ENCODE measurements at places on chromosomes 16 and 17.
A peak's percentile ranks its signal among the peaks of the same experiment; 100 is the strongest.

- DNase-seq: no peak
Measured at GRCh38 chr17:933312-934073, 46.1 kb downstream of the NXN start.

DNA sequence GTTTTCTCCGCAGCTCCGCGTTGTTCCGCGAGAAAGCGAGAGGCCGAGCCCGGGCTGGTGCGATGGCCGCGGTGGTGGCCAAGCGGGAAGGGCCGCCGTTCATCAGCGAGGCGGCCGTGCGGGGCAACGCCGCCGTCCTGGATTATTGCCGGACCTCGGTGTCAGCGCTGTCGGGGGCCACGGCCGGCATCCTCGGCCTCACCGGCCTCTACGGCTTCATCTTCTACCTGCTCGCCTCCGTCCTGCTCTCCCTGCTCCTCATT, 404 bp downstream of the EMC6 start:
- DNase-seq: no peak

- DNase-seq: no peak
Measured at GRCh38 chr17:68595496-68595895, 5.7 kb downstream of the FAM20A start.

DNA sequence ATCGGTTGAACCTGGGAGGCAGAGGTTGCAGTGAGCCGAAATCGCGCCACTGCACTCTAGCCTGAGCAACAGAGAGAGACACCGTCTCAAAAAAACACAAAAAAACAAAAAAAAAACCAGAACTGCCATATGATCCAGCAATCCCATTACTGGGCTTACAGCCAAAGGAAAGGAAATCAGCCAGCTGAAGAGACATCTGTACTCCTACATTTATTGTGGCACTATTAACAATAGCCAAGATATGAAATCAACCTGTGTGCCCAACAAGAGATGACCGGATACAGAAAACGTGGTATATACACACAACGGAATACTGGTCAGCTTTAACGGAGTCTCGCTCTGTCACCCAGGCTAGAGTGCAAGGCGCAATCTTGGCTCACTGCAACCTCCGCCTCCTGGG, 14.6 kb downstream of the FANCA start:
- no peak for DNase-seq

DNA sequence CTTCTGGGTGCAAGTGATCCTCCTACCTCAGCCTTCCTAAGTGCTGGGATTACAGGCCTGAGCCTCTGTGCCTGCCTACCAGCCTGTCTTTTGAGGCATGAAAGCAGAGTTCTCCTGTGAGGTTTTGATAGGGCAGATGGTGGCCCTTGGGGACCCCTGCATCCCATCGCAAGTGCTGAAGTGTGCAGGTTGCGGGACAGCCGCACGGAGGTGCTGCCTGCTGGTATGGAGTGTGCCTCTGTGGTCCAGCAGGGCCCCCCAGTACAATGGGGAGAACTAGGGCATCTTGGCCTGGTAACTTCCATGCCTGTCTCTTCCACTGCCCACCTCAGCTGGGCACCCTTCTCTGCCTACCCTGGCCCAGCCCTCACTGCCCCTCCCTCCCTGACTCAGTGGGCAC, 9.9 kb upstream of the NDRG4 start:
- no peak for DNase-seq

DNA sequence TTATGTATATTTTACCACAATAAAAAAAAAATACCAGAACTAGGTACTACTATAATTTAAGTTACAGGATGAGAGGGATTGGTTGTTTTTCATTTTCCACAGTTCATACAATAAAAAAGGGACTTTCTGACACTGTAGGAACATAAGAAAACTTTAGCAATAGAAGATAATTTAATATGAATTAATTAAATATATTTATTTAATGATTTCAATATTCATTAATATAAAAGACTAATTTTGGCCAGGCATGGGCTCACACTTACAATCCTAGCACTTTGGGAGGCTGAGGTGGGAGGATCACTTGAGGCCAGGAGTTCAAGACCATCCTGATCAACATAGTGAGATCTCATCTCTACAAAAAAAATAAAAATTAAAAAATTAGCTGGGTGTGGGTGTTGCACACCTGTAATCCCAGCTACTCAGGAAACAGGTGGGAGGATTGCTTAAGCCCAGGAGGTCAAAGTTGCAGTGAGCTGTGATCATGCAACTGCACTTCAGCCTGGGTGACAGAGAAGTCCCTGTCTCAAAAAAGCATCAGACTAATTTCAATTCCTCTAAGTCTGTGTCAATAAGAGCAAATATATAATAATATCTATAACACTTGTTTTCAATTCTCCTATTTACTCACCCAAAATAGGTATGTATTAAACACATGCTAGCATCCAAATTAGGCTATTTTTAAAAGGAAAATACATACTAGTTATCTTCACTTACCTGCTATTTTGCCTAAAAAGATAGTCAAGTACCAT, 79.6 kb downstream of the BRIP1 start:
- DNase-seq: no peak

GRCh38 chr16:85820604-85821372, 21.3 kb downstream of the COX4I1 start:
- DNase-seq: no peak

- peak; percentile 79 for DNase-seq
Measured at GRCh38 chr17:57243171-57243622, 13.1 kb upstream of the MSI2 start.

Measured in neuronal stem cell (in vitro differentiated cells).